ENCODE measurements at places on chromosomes 6 and 20. TPM values are rescaled to one million over a fixed set of nuclear protein-coding genes. Genes with fewer than 3 reads are reported as not detected.
A peak's percentile ranks its signal among the peaks of the same experiment; 100 is the strongest.

DNA sequence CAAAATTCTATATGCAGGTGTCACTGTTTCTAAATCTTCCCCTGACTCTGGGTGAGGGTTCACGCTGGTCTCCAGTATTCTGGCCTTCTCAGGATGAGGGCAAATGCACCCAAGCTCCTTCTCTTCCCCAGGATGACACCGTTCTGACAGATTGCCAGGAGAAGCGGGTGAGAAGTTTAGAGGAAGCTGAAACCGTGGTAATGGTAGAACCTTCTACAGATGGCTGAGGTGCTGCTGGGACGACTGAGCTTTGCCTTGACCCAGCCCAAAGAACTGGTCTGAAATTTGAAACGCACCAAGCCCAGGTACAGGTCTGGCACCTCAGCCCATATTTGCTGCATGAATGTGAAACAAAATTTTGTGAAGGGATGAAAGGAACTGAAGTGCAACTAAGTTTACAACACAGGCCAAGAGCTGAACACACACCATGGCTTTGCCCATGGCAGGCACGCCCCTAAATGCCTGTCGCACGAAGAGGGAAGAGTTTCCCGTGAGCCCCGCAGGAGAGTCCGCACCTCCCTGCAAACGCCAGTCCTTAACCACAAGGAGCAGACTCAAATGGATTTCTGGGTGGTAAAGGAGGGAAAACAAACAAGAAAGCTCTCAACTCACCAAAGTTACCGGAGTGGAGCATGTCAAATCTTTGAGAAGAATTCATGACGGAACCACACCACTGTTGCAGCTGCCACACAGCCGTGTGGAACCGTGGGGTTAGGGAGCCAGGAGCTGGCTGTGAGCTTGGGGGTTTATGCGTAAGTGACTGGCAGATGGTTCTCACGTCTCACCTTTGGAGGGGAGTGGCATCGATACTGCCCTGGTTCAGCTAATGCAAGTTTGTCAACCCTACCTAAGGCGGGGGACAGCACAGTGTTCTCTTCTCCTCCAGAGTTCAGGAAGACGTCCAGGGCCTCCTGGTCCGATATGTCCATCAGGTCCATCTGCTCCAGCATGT is 138.9 kb downstream of the DTNBP1 start:
- DNase-seq = no peak

PRR18 gene
- not detected for total RNA-seq

DNA sequence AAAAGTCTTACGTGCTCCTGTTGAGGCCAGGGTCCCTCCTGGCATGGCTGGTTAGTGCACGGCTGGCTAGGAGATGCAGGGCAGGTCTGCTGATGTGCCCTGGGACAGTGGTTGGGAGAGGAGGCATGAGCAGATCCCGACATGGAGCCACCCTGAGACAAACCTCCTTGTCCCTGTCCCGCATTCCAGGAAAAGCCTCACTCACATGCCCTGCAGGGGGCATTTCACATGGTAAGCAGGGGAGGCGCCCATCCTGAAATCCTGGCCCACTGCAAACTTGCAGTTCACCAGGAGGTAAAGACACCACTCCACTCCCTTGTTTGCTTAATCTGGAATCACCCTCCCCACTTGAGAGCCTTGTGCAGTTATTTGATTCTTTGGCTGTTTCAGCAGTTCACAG is 116.7 kb upstream of the SLC24A3 start:
- no peak for DNase-seq

GRCh38 chr6:52498538-52499017 is 78.3 kb downstream of the TRAM2 start:
- DNase-seq = no peak

DNA sequence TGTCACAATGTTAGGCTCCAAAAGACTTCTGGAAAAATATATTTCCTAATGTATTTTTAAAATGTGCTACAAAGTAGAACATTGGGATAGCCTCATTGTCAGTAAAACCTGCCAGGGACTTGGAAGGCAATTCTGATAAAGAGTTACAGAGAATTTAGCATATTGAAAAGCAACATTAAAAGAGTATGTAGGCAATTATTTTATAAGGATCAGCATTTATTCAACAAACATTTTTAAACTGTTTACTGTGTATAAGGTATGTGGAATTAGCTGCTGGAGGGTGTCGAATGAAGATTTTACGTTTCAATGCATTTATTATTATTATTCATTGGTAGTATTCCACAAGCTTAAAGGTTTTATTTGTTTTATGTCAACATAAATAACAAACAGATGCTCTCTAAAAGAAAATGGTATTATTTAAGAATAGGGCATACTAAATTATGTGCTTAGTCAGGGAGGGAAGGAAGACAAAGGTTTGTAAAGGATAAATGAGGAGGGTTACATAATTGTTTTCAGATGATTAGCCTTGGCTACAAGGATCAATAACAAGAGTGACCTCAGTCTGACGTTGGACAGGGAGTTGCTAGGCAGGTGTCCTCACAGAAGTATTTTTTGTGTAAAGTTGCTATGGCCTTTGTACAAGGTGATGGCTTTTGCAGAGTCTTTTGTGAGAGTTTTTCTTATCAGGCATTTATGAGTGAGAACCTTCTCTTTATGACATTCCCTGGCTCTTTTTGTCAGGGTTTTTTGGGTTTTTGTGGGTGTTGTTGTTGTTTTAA is 313.4 kb upstream of the PLCB4 start:
- DNase-seq = no peak

GRCh38 chr20:2141600-2142575 is 40.3 kb downstream of the STK35 start:
- DNase-seq = no peak

HS3ST5 gene
- not detected for total RNA-seq

DNA sequence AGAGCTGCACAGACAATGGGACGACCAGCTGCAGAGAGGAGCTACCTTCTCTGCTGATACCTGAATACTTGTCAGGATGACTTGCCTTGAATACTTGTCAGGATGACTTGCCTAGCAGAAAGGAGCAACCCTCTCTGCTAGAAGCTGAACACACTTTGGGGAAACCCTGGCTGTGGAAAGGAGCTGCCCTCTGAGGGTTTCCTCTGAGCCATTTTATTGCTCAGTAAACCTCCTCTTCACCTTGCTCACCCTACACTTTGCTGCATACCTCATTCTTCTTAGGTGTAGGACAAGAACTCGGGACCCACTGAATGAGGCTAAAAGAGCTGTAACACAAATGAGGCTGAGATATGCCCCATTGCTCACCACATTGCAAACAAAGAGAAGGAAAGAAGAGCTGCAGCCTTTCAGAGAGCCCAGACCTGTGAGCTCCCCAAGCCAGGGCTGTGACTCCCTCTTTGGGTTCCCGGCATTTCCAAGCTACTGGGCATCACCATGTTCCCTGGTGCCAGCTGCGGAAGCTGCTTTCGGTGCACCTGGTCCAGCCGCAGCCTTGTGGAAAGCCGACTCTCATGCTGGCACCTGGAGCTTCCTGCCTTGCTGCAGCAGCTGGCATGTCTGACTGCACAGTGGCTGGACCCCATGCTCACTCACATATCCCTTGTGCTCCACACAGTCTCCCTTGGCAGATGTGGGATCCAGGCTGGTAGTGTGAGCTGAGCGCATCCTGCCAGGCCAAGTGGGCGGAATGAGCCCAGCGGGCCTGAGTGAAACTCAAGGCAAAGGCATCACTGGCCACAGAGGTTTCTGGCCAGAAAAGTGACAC is 106.7 kb upstream of the AHI1 start:
- no peak for DNase-seq

GRCh38 chr6:52227495-52227894 is 16.8 kb downstream of the IL17F start:
- DNase-seq = no peak

DNA sequence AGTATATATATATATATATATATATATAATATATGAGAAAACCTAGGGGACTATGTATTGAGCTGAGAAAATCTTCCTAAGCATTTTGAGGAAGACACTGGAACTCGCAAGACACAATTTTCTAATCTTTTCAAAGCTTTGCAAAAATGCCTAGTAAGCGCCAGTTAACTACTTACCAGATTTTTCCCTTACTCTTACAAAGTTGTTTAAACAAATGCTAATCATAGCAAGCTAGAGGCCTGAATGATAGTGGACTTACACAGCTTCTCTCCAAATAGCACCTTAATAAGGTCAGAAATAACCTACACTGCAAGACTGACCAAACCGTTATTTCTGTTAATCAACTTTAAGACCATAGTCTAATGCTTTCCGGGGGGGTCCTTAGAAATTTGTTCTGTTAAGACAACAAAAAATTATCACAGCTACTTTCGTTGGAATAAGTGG is 56.1 kb upstream of the HFE start:
- no peak for DNase-seq

- DNase-seq = no peak
Measured at GRCh38 chr6:18368277-18369105, 18.7 kb upstream of the RNF144B start.

DNA sequence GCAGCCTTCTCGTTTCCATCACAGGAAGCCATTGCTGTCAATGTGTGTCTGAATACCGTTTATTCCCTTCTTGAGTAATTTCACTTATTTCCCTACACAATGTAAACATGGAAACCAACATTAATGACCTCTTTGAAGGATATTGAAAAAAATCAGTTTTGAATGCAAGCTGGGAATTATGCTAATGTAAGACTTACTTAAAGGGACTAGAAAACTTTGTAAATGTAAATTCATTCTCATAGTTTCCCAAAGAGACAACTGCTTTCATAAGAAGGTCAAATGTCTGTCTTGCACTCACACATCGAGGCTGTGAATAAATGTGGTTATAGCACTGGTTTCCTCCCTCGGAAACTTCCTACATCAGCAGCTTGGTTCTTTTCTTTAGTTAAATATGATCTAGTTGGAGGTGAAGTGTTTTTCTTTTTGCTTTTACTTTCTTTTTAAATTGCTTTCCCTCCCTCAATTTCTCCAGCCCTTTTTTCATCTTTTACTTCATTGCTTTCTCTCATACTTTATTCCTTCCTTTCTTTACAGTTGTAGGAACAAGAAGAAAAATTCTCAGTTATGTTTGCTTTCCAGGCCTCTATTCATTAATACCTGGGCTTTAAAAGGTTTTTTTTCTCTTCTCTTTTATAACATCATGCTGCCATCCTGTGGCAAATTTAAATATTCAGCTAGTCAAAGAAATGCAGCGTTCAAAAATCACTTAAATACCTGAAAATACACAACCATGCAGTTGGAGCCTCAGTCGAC is 108.3 kb downstream of the TNFAIP3 start:
- no peak for DNase-seq

DNA sequence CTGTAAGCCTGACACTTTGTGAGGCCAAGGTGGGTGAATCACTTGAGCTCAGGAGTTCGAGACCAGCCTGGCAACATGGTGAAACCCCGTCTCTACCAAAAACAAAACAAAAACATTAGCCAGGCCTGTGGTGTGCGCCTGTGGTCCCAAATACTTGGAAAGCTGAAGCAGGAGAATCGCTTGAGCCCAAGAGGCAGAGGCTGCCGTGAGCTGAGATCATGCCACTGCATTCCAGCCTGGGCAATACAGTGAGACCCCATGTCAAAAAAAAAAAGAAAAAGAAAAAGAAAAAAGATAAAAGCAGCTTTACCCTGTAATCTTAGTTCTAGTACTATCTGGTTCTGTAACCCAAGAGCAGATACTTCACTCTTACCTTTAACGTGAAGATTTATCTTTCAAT is 27.6 kb downstream of the SSR1 start:
- no peak for DNase-seq

FILIP1 gene
- 3.8 TPM for total RNA-seq

TMEM170B gene
- total RNA-seq = 2.7 TPM

MPIG6B gene
- 1.4 TPM for total RNA-seq

- no peak for DNase-seq
Measured at GRCh38 chr20:5046656-5047339, 45.5 kb upstream of the SLC23A2 start.

GRCh38 chr6:157755746-157756411 is 67.2 kb upstream of the SNX9 start:
- no peak for DNase-seq

WFDC10A gene
- not detected for total RNA-seq

GRCh38 chr20:25078662-25079061 is 3.3 kb downstream of the VSX1 start:
- DNase-seq = no peak

RBBP9 gene
- 11.8 TPM for total RNA-seq

DNA sequence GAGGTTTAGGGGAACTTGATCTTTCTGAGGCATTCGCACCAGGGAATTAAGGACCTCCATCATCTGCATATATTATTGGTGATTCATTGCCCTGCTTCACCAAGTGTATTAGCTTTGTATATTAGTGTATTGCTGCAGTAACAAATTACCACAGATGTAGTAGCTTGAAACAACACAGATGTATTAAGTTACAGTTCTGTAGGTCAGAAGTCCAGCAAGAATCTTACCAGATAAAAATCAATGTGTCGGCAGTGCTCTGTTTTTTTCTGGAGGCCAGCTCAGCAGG is 65.8 kb downstream of the HMGN3 start:
- DNase-seq = no peak

DNA sequence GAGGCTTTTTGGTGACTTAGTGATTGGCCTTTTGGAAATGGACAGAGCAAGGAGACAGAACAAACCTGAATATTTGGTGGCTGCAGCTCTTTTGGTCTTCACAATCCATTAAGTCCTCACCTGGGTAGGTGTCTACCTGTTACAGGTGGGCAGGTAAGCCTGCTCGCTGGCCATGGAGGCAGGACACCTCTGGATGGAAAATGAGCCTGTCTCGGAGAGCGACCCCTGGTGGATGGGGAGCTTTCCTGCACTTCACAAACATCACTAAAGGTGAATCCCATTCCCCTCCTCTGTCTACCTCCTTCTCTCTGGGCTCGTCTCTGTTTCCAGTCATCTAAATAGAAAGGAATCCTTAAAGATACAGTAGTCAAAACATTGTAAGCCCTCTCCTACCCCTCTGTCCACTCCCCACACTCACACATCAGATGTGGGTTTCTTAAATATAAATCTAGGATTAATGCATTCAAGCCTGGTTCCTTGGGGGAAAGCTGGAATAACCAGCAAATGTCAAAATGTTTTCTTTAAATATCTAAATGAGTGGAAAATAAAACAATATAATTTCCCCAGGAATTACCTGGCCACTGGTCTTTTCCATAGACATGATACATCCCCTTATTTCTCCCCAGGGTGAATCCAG is 304.9 kb downstream of the CDH26 start:
- DNase-seq = no peak

- no peak for DNase-seq
Measured at GRCh38 chr20:17555106-17555505, 14.8 kb upstream of the DSTN start.

- DNase-seq = peak; percentile 7
Measured at GRCh38 chr20:43752561-43753301, 25.9 kb upstream of the GTSF1L start.

DNA sequence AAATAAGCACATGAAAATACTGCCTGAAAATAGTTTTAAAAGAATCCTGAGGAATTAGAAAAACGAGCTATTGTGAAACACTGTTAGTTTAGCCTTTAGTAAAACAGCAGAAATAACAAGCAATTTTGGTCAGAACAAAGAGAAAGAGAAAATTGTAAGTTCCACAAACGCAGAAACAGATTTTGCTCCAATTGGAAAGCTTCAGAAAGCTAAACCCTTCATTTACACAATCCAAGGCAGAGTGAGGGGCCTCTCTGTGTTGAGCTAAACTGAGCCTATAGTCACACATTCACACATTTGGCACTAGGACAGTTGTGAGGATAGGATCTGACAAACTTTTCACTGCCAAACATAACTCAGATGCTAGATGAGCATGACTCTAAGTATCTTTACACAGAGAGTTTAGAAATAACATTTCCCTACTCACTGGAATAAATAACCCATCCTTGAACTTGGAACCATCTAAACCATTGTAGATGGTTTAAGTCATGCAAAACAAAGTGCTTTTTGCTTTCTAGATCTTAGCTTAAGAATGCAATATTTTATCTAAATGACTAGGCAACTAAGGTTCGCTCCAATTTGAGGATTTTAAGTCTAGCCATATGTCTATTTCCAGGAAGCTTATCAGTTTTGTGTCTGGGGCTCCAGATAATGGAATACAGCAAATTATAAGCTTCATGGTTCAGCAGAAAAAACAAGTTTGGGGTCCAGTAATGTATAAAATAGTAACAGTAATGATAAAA is 122.6 kb downstream of the SGK1 start:
- DNase-seq = no peak
